ENCODE measurements at places on chromosomes 7 and 10.

- no peak for DNase-seq
Measured at GRCh38 chr10:128751284-128751683, 625.1 kb upstream of the MKI67 start.

- DNase-seq, result no peak
Measured at GRCh38 chr10:122198631-122199030, 72.5 kb upstream of the BTBD16 start.

DNA sequence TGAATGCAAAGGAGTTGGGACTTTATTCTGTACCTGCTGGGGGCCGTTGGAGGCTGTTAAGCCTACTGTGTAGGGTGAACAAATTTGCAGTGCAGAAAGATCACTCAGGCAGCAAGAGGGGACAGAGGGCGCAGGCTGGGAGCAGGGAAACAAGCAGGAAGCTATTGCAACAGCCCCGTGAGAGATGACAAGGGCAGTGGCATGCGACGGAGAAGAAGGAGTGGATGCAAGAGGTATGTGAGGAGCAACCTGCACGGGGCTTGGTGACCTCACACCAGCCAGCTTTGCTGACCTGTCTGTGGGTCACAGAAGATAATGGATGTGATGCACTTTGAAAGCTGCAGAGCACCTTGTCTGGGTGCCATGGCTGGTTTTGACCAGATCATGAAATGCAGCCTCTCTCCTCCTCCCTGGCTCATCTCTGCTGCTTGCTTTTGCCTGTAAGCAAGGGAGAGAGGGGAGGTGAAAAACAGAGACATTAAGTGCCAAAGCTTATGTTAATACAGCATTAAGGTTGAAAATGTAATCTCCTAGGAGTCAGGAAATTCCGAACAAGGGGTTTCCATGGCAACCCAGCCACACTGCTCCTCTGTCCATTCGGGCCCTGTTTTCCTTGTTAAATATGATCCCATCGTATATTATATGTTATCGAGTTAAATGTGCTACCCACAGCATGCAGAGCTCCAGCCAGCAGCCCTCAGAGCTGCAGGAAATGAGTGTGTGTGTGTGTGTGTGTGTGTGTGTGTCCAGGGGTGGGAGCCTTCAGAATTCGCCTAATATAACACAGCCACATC lies 314.3 kb upstream of the ZMIZ1 start:
- DNase-seq, result no peak

GRCh38 chr10:98150544-98150943 lies 16.1 kb downstream of the R3HCC1L start:
- DNase-seq, result no peak

DNA sequence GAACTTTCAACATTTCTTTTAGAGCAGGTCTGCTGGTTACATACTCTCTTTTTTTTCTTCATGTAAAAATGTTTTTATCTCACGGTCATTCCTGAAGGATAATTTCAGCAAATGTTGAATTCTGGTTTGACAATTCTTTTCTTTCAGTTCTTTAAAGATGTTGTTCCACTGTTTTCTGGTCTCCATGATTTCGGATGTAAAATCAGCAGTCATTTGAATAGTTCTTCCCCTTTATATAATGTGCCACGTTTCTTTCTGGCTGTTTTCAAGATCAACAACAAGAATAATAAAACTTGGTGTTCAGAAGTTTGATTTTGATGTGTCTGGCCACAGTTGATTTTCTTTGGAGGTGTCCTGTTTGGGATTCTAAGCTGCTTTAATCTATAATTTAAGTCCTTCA lies 14.0 kb upstream of the MRPS33 start:
- DNase-seq, result no peak

DNA sequence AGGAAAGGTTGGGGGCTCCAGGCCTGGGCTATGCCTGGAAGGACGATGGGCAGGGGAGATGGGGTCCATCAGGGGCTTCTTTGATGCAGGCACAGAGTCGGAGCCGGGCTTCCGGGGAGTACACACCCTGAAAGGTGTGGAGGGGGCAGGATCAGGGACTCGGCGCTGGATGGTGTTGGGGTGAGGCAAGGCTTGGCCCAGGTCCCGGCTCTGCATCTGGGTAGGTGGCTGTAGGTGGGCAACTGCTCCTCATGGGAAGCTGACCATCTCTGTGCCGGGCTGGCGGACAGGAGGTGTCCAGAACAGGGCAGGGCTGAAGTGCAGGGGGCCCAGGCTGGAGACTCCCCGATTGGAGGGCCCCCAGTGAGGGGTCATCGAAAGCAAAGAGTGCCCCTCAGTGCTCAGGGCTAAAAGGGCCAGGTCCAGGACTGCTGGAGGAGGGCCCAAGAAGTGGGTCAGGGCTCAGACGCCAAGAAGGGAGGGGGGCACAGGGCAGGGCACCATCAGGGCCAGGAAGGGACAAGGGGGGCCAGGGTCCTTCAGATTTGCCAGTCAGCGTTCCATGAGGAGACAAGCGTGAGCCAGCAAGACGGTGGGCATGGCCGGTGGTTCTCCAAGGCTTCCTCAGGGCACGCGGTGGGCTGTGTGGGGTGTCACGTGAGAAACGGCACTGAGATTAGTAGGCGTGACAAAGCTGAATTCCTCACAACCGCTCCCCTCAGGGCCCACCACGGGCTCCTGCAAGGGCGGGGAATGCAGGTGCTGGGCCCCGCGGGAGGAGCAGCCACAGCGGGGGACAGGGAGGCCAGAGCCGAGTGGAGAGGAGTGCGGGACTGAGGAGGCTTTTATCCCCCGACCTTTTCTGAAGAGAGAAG lies 97.0 kb downstream of the BMS1 start:
- no peak for DNase-seq

- DNase-seq, result peak; percentile 52
Measured at GRCh38 chr7:74544706-74545469, 91.2 kb downstream of the GTF2IRD1 start.

- DNase-seq, result no peak
Measured at GRCh38 chr10:46558392-46559185, 2.1 kb upstream of the GPRIN2 start.

- no peak for DNase-seq
Measured at GRCh38 chr7:24464861-24465260, 108.4 kb upstream of the PALS2 start.

DNA sequence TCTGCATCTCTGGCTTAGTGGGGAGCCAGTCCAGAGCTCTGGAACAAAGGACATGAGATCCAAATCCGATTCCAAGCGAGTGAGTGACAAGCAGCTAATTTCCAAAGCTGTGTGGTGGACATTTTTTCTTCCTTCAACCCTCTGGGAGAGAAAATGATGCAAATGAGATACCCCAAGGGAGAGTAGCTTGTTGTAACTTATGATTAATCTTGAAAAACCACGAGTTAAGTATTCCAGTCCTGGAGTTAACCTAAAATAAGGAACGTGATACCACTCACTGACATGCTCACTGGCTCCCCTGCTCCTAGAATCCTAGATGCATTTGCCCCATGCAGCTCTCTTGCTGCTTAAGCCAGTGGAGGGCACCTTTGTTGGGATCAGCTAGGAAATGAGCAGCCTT lies 116.0 kb upstream of the HABP2 start:
- no peak for DNase-seq

- DNase-seq, result no peak
Measured at GRCh38 chr7:151905766-151906165, 28.9 kb upstream of the PRKAG2 start.

- peak; percentile 54 for DNase-seq
Measured at GRCh38 chr10:49115796-49116508, 630 bp upstream of the VSTM4 start.

DNA sequence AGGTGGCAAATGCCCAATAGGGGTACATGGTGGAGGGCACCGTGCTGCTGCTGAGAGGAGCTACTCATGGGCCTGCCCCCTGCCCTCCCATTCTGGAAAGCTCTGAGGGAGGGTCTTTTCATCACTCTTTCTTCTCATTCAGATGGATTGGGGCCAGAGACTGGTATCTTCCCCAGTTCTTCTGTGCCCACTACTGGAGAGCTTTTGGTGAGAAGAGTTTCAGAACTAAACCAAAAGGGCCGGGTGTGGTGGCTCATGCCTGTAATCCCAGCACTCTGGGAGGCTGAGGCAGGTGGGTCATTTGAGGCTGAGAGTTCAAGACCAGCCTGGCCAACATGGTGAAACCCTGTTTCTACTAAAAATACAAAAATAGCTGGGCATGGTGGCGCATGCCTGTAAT lies 12.5 kb downstream of the ADRA2A start:
- no peak for DNase-seq

- no peak for DNase-seq
Measured at GRCh38 chr10:114404171-114405010, at the start of gene AFAP1L2. AFAP1L2 (minus strand) TSS chr10:114404502; CDS start chr10:114404455, 47 bp downstream.

DNA sequence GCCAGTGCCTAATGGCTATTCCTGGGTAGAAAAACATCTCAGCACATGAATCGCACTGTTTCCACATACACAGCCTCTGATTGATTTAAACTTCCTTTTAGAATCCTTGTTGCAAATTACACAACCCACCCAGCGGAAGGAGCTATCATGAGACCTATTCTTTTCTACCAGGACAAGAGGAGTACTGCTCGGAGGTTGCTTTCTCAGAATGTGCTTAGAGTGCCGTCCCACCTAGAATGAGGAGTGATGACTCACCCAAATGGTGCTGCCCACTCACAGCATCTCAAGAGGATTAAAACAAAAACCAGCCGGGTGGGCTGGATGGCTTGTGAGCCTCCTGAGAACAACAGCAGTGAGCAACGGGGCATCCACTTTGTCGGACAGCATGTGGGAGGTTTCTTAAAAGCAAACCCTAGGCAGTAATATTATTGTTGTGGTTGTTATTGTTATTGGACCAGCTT lies 128.9 kb downstream of the DGKI start:
- DNase-seq, result no peak

DNA sequence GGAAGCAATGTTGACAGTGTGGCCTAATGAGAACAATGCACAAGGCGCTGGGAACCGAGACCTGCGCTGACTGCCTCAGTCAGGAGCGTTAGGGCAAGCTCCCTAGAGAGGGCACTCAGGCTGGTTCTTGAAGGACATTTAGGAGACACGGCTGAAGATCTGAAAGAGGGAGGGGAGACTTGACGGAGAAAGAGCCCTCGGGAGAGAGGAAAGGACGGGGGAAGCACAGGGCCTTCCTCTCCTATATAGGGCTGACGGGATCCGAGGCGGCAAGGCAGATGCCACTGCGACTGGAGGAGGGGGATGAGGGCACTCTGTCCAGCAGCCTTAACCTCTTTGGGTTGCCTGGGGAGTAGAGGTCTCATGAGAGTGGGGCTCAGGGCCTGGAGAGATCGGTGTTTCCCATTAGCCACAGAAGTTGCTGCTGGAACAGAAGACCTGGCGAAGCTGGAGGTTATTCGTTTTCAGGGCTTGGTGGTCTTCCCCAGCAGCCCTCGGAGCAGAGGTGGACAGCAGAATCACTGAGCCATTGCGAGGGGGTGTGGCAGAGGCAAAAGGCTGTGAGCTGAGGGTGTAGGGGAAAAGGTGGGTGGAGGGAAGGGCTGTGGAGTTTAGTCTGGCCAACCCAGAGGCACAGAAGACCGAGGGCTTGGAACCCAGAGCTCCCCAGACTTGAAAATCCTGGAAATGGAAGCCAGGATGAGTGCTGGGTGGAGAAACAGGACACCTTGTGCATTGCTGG lies 36.0 kb downstream of the CLEC2L start:
- DNase-seq, result no peak

DNA sequence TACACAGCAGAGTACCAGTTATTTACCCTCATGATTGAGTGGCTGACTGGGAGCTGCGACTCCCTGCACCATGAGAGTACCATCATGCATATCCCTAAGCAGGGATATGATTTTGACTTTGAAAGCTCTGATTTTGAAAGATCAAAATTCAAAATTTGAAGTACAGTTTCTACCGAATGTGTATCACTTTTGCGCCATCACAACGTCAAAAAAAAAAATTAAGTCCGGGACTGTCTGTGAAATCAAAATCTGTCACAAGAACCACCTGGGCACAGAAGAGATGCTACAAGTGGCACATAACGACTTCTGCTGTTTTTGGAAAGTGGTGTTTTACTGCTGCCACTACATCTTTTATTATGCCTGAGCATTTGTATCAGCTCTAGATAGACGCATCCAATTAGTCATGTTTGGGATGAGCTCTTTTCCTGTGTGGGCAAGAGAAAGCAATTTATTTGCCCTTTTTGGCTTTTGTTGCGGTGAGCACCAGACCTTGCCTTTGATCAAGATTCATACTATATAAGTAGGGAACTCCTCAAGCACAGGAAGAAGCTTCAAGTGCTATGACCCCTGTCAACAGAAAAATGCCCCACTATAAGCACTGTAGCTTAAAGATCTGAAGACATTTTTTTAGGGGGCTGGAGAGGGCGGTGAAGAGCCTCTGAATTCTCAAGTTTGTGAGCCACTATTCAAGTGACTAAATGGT lies 10.7 kb downstream of the MTPN start:
- DNase-seq, result no peak

GRCh38 chr7:130131964-130132875 lies 61.9 kb downstream of the KLHDC10 start:
- no peak for DNase-seq

- DNase-seq, result no peak
Measured at GRCh38 chr7:2821161-2821841, 22.8 kb downstream of the GNA12 start.

GRCh38 chr7:131322061-131322460 lies 5.6 kb upstream of the MKLN1 start:
- DNase-seq, result no peak

DNA sequence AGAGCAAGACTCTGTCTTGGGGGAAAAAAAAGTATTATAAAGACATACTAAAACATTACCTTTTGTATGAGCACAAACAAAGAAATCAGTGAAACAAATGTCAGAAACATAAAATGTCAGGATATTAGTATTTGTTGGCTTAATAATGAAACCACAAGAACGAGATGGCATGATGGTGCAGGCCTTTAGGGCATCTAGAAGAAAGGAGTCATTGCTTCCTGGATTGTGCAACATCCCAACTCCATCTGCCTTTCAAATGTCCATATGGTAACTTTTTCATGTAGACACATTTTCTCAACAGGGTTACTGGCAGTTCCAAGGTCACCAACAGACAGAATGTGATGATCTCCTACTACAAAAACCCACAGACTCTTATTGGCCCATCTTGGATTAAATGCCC lies 96.6 kb downstream of the ZNF248 start:
- DNase-seq, result no peak
